Tibial nerve (tissue), 4 donors: ENCODE measurements at places on chromosomes 3 and 15.

DNA sequence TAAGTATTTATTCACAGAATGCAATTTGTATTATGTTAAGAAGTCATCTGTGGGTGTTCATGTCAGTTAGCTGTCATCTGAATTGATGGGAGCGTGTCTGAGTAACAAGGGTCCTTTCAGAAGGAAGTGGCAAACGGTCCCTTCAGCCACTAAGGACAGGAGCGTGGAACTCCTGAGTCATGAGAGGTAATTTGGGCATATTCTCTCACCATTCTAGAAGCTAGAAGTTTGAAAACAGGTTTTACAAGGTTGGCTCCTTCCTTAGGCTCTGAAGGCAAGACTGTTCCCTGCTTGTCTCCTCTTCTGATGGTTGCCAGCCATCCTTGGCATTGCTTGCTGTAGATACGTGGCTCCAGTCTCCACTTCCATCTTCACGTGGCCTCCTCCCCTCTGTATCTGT lies 19.7 kb downstream of the ABHD2 start:
- DNase-seq, result no peak

GRCh38 chr3:65636326-65636725 lies 402.4 kb downstream of the MAGI1 start:
- no peak for DNase-seq

- DNase-seq, result no peak
Measured at GRCh38 chr3:78878011-78878410, 889.8 kb downstream of the ROBO1 start.

DNA sequence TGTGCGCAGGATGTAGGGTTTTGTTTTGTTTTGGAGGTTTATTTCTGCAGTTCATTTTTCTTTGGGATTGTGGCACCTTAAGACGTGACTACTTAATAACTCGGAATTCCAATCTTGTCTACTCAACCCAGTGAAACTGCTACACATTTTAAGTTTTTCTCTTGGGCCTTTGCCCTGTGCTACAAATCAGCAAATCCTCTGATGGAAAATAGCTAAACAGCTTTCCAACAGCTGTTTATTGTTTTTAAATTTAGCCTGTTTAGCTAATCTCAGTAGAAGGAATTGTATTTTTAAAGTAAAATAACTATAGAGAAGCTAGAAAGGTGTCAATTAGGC lies 48.4 kb downstream of the OPA1 start:
- DNase-seq, result no peak

- peak; percentile 24 for DNase-seq
Measured at GRCh38 chr3:4985330-4986174, 6.3 kb downstream of the BHLHE40 start.

DNA sequence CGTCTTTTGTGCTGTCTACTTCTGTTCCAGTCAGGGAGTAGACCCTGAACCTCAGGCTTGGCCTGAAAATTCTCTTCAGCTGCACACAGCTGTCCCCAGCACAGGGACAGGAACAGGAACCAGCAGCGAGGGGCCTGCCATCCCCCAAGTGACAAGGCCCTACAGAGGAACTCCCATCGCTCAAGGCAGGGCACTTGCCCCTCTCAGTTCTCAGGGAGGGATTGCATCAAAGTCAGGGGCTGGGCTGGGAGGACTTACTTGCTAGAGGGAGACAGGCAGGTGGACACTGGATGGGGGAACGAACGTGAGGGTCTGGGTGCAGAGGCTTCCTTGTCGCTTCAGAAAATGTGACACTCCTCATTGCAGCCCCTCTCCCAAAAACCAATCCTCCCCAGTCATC lies 163.6 kb downstream of the CHSY1 start:
- DNase-seq, result no peak

- DNase-seq, result no peak
Measured at GRCh38 chr3:17122758-17123157, 238.0 kb downstream of the PLCL2 start.

- no peak for DNase-seq
Measured at GRCh38 chr3:58621086-58621830, 44.1 kb upstream of the FAM107A start.

DNA sequence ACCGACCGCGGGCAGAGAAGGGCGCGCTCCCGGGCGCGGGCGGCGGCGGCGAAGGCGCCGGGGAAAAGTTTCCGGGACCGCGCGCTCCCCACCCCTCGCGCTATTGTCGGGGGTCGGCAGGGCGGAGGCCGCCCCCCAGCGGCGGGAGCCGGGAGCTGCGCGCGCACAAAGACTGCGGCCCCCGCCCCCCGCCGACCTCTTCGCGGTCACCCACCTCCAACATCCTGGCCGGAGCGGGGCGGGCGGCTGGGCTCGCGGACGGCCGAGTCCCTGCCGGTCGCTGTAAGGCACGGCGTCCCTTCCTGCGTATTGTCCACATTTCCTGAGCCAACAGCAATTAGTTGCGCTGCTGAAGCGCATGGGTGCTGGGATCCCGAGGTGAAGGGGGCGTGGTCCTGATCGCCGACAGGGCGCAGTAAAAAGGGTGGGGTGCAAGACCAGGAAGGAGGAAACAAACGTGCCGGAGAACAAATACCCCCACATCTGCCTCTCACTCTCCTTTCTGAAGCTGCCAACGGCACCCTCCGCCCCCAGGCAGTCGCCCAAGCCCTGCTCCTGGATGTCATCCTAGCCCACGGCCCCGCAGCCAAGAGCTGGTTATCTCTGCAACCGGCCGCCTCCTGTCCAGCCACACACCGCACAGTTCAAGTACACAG lies at the start of gene TMEM44:
TSS of gene TMEM44 (minus strand) at position 71 of the 656 bp plus-strand sequence. CDS start 204 bp downstream, outside the sequence.
- DNase-seq, result no peak

DNA sequence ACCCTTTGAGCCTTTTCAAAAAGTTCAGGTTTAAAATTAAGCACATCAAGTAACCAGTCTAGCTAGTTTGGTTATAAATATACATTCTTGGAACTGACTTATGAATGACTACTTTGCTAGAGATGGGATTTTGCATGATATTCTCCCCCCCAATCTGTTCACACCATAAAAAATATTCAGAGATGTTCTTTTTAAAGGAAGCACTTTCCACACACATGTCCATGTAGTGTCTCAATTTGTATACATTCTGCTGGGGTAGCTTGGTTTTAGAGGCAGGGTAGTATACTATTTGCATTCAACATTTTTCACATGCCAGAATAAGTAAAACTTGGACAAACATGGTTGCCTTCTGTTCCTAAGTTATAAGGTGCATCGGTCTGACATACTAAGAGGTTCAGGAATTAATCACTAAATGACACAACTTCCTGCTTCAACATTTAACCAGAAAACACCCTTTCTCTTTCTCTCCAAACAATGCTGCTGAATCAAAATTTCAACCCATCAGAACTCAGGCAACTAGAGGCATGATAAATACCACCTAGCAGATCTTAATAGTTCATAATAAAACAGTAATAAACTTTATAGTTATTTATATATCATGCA lies 57.0 kb downstream of the SUMF1 start:
- no peak for DNase-seq

DNA sequence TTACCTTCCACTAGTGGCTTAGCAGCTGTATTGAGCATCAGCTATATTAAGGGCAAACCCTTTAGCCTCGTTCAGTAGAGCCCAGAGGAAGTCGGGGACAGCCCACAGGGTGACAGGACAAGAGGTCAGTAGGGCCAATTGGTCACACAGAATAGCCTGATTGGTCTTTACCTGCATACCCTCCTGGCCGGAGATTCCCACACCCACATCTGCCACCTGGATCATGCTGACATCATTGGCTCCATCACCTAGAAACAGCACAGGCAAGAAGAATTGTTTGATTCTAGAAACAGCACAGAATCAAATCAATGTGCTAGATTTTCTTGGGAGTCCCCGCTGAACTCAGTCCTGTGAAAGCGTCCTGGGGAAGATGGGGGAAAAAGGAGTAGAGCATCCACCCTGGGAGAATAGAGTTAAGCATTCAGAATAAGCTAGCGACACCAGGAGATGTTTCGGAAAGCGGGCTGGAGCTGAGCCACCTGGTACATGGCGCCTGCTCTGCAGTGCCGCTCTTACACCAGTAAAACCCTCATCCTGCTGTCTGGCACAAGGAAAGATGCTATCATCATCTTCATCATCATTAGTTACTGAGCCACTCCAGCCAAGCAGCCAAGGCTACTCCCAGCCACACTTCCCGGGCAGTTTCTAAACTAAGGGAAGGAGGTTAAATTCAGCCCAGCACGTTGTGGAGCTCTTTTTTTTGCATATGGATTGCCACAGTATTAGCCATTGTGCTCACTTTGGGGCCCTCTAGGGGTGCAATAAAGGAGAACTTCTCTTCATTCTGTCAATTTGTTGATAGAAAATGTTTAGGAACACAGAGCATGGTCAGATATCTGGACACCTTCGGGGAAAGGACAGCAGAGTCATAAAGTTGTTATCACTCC lies 171.3 kb downstream of the ATP10A start:
- no peak for DNase-seq
